ENCODE measurements at places on chromosomes 6 and 20. TPM values are rescaled to one million over a fixed set of nuclear protein-coding genes. Genes with fewer than 3 reads are reported as not detected.

GRCh38 chr6:168967281-168967925 is 286.2 kb downstream of the THBS2 start:
- DNase-seq, result no peak

DNA sequence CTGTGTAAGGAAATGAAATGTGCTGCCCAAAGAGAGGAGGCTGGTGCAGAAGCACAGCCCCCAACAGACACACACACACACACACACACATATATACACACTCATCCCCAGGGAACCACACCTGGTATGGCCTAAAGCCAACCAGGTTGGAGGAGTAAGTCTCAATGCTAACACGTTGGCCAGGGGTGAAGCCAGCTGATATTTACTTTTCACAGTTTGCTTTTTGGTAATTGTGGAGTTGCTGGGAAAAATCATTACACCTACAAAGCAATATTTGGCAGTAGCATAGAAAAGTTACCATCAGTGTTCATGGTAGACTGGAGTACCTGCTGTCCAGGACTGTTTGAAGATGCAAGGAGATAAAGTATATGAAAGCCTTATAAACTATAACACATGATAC is 50.3 kb upstream of the NAA20 start:
- no peak for DNase-seq

The PLTP gene
- total RNA-seq, result 87.3 TPM

The SLC29A1 gene
- total RNA-seq, result 68.6 TPM

The AVP gene
- not detected for total RNA-seq

- no peak for DNase-seq
Measured at GRCh38 chr6:170421921-170422320, 115.4 kb downstream of the FAM120B start.

DNA sequence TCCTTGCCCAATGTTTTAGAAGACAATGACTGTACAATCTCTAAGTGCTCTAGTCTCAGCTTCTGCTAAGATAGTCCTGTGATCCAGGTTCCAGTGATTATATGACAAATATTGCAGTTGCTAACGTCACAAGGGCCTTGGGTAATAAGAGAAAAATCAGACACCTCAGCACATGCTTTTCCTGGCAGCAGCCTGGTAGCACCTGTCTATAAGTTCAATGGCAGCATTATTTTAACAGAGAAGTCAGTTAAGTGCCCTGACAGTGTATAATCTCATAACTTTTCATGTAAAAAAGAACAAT is 121.3 kb upstream of the BCLAF1 start:
- DNase-seq, result no peak

The SLC16A10 gene
- 5.1 TPM for total RNA-seq

GRCh38 chr6:4794140-4794707 is 18.0 kb downstream of the CDYL start:
- peak; percentile 49 for DNase-seq

GRCh38 chr20:4375881-4376280 is 345.8 kb upstream of the PRND start:
- no peak for DNase-seq

GRCh38 chr20:7798176-7798575 is 142.1 kb downstream of the HAO1 start:
- no peak for DNase-seq

The HSPA1L gene
- total RNA-seq, result 0.55 TPM

- DNase-seq, result no peak
Measured at GRCh38 chr6:108598305-108598863, 37.7 kb downstream of the FOXO3 start.

The OR2J3 gene
- not detected for total RNA-seq

- DNase-seq, result no peak
Measured at GRCh38 chr20:36709126-36709525, 36.8 kb downstream of the NDRG3 start.

DNA sequence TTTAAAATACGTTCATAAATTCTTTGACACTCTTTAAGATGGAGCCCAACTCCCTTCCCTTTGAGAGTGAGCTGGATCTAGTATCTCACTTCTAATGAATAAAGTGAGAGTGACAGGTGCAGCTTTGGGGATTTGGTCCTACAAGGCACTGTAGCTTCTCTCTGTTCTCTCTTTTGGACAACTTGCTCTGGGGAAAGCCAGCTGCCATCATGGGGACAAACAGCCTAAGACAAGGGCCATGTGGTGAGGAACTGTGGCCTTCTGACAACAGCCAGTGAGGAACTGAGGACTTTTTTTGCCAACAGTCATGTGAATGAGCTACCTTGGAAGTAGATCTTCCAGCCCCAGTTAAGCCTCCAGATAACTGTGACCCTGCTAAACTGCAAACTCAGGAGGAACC is 272.8 kb upstream of the AGPAT4 start:
- DNase-seq, result no peak

The ENPP4 gene
- total RNA-seq, result 3.0 TPM

The OTOR gene
- not detected for total RNA-seq

DNA sequence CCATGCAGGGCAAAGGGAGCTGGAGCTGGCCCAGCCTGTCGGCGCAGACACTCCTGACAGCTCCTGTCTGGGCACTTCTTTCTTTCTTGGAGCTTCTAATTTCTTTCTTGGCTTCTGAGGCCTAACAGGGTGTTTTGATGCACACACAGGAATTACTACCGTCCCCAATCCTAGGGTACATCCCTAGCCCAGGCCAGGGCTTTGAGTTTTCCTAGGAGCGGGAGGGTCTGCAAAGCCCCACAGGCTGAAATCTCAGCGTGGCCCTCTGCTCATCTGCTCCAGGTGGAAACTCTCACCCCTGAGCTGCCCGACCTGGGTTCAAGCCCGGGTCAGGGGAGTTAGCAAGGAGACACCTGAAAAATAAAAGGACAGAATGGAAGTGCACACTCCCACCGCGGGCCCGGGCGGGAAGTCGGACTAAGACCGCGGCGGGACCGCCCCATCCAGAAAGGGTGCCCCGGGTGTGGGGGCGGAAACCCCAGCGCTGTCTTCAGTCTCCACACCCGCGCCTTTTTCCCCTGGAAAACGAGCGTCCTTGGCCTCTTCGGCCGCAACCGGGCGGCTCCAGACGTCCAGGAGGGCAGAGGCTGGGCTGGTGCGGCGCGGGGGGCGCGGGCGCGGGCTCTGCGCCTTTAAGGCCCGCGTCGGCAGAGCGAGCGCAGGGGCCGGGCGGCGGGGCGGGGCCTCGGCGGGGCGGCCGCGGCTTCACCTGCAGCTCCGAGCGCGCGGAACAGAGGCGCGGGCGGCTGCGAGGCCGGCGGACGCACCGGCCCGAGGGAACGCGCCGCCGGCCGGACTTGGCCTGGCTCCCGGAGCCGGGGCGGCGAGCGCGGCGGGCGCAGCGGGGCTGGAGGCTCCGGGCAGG is at the start of gene CDH4:
TSS of gene CDH4 (plus strand) at position 733 of the 865 bp plus-strand sequence.
- DNase-seq, result peak; percentile 93

DNA sequence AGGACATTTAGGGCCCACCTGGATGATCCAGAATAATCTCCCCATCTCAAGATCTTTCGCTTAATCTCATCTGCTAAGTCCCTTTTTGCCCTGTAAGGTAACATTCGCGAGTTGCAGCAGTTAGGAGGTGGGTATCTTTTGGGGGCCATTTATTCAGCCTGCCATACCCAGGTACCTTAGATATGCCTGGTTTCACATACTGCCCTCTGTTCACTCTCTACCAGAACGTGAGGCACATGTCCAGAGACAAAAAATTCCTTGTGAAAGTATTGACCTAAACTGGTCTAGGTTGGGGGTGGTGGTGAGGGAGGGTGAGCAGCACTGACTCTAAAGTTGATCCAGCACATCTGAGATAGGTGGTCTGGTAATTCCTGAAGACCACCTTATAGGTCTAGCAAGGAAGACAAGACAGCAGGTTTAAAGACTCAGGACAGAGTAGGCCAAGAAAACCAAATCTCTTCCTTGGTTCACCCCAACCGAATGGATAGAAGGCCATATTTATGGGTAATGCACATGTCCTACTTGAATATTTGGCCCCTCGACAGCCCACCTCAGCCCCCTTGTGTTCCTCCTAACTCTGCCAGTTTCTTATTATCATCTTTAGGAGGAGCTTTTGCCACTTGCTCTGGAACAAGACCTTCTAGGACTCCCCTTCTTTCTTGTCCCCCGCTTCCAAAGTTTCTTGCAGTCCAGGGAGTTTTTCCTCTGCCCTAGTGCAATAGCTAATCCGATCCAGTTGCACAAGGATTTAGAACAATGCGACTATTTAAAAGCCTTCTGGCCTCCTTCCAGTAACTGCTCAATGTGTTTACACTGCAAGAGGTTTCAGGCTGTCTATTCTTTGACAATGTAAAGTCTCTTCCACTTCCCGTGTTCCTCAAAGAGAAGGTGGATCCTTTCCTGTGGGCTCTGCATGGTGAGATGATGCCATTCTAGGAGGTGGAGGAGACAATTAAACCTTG is 213.0 kb upstream of the LAMP5 start:
- no peak for DNase-seq

- DNase-seq, result no peak
Measured at GRCh38 chr6:98581705-98582104, 252.7 kb upstream of the POU3F2 start.

The TOP1 gene
- 16.0 TPM for total RNA-seq

DNA sequence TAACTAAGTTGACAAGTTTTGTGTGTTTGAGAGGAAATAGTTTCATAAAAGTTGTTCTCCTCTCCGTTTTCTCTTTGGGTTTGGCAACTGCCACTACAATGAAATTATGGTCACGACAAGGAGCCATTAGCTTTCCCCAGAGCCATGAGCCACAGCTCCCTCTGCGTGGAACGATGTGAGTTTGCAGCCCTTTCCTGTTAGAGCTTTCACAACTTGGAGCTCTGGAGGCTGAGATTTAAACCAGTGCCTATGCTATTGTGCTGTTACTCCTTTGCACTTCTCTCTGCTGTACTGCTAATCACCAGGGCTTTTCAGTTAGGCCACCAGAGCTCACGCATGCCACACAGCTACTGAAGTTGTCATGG is 29.3 kb upstream of the TXNDC5 start:
- DNase-seq, result no peak

GRCh38 chr6:29917857-29918256 is 24.5 kb upstream of the HLA-A start:
- no peak for DNase-seq

- DNase-seq, result no peak
Measured at GRCh38 chr20:33773412-33774089, 37.6 kb upstream of the CHMP4B start.

The C6orf141 gene
- total RNA-seq, result 8.7 TPM

DNA sequence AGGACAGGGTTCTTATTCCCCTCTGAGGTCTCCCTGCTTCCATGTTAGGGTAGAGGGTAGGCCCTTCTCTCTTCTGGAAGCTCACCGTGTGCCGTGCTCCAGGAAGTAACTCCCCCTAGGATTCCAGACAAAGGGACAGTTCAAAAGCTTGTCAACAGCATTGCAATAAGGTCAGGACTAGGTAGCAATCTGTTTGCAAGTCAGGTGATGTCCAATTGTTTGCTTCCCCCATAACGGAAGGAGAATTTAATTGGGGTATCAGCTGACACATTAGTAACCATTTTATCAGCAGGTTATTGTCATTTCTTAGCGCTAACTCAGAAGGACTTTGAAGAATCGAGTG is 41.9 kb downstream of the SYNJ2 start:
- DNase-seq, result no peak

DNA sequence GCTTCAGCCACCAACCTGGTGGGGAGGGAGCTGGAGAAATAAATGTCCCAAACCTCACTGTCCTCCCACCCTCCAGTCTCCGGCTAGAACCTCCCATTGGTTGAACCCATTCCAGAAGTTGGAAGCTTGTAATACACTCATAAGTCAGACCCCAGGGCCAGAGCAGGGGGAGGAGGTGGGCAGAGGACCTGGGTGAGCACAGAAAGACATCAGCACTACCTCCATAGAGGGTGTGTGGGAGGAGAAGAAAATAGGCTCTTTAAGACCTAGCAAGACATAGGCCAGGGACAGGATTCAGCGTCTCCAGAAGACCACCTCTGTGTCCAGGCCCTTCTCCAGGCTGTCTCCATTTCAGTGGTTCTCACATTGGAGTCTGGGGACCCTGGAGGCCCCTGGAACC is 73.3 kb upstream of the TOP1 start:
- DNase-seq, result no peak

- no peak for DNase-seq
Measured at GRCh38 chr20:47011984-47012383, 117.3 kb downstream of the EYA2 start.

DNA sequence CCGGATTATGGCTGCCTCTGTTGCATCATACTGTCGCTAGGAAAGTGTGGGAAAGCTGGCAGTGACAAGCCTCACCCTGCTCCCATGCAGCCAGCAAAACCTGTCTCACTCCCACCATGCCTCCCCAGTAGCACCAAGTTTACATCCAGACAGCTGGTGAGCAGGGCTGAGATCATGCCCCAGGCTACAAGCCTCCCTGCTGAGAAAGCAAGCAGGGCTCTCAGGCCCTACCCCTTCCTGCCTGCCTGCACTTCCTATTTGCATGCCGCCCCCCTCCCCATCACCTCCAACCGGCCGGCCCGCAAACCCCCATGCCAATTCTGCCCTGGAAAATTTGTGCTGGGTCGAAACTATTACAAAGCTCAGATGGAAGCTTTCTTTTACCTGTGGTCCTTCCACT is 408.2 kb upstream of the FKBP1C start:
- no peak for DNase-seq

DNA sequence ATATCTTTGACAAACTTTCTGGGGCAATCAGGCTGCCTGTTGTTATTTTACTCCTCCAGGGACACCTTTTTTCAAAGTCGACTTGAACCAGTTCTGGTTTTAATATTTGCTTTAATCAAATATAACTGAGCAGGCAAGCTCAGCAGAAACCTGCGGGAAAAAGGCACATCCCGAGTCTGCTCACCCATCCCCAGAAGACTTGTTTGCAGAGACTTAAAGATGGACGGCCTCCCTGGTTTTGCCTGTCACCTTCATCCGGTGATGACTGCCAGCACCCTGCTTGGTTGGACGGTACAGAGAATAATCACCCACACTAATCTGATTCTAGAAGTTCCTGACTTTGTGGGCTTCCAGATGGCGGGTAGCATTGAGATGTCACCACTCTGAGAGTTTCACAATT is 36.8 kb downstream of the PPP1R3G start:
- DNase-seq, result no peak

DNA sequence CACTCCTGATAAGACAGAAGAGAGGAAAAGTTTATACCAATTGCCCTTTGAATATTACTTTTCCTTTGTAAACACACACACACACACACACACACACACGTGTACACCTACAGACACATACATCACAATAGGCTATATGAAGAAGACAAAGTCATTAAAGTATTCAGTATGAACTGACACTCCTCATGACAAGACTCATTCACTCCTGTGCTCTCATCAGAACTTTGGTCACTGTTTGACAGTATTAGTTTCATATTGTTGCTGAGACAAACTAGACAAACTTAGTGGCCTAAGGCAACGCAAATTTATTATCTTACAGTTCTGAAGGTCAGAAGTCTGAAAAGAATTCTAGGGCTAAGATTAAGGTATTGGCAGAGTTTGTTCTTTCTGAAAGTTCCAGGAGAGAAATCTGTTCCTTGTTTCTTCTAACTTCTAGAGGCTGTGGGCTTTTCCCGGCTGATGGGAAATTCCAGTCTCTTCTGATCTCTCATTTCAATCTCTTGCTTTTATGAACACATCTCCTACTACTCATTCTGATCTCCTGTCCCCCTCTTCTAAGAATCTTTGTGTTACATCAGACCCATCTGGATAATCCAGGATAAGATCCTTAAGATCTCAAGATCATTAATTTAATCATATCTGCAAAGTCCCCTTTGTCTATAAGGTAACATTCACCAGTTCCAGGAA is 171.3 kb downstream of the HACE1 start:
- no peak for DNase-seq
